ENCODE measurements at places on chromosomes 6 and 20. TPM values are rescaled to one million over a fixed set of nuclear protein-coding genes. Genes with fewer than 3 reads are reported as not detected.

GRCh38 chr6:10425176-10425974, 10.5 kb upstream of the TFAP2A start:
- DNase-seq, result no peak

- DNase-seq, result peak; percentile 80
Measured at GRCh38 chr20:50292591-50293283, 102.1 kb downstream of the CEBPB start.

- peak; percentile 90 for DNase-seq
Measured at GRCh38 chr6:85464722-85465150, 14.9 kb downstream of the NT5E start.

- DNase-seq, result peak; percentile 71
Measured at GRCh38 chr6:84522135-84522549, 242.3 kb downstream of the TBX18 start.

DNA sequence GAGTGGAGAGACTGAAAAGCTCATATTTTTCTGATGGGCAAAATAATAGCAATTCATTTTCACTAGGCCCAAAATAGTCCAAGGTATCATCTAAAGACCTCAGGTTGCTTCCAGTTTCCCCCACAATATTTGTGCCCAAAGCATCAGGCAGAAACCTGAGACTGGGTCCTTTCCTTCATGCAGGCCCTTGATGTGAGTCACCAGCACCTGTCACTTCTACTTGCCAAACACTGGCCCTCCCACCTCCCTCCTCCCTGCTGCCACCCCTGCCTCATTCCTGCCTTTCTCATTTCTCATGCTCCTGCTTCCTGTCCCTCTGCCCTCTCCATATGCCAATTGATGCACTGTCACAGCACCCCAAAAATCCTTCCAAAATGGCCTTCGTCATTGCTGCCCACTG, 230.4 kb upstream of the CST7 start:
- no peak for DNase-seq

DNA sequence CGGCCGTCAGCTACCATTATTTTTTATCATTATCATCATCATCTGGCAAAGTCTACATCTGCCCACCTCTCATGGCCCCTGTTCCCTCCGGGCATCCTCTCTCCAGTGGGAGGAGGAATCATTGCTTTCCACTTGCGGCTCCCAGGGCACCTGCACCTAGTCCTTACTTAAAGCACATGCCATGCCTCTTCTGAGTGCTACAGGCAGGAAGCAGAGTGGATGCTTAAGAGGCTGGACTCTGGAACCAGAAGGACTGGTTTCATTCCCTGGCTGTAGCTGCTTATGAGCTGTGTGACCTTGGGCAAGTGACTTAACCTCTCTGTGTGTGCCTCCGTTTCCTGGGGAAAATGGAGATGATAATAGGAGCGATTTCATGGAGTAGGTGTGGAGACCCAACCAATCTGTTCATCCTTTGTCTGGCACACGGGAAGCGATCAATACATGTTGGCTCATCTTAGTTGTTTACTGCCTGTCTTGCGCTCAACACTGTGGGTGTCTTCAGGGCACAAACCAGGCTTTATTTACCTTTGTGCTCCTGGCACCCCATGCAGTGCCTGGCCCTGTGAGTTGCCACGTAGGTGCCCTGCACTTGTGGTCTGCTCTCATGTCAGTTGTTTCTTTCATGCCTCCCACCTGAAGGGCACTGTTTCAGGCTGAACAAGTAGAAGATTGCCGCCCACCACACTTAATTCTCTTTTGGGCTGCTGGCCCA, 317.0 kb upstream of the SULF2 start:
- no peak for DNase-seq

GRCh38 chr6:7899889-7900213, 10.7 kb downstream of the TXNDC5 start:
- no peak for DNase-seq

GRCh38 chr6:157456524-157456829, 75.5 kb downstream of the ZDHHC14 start:
- DNase-seq, result no peak

GRCh38 chr6:121055572-121056163, 278.6 kb downstream of the TBC1D32 start:
- DNase-seq, result peak; percentile 58

GRCh38 chr20:57584768-57585461, 24.0 kb downstream of the PCK1 start:
- no peak for DNase-seq

- no peak for DNase-seq
Measured at GRCh38 chr20:56865055-56865454, 235.9 kb downstream of the TFAP2C start.

GRCh38 chr6:167848783-167849182, 22.1 kb downstream of the AFDN start:
- DNase-seq, result no peak

DNA sequence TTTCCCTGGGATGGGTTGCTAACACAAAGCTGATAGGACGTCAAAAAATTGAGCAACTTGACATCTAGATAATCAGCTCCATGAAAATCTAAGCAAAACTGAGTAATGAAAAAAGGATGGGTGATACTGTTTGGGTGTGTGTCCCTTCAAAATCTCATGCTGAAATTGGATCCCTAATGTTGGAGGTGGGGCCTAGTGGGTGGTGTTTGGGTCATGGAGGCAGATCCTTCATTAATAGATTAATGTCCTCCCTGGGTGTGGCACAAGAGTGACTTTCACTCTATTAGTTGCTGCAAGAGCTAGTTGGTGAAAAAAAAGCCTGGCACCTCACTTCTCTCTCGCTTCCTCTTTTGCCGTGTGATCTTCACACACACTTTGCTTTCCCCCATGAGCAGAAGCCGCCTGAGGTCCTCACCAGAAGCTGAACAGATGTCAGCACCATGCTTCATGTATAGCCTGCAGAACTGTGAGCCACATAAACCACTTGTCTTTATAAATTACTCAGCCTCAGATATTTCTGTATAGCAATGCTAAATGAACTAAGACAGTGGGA, 160.9 kb downstream of the FRK start:
- no peak for DNase-seq

GRCh38 chr6:15048367-15048766, 197.5 kb upstream of the JARID2 start:
- no peak for DNase-seq

DNA sequence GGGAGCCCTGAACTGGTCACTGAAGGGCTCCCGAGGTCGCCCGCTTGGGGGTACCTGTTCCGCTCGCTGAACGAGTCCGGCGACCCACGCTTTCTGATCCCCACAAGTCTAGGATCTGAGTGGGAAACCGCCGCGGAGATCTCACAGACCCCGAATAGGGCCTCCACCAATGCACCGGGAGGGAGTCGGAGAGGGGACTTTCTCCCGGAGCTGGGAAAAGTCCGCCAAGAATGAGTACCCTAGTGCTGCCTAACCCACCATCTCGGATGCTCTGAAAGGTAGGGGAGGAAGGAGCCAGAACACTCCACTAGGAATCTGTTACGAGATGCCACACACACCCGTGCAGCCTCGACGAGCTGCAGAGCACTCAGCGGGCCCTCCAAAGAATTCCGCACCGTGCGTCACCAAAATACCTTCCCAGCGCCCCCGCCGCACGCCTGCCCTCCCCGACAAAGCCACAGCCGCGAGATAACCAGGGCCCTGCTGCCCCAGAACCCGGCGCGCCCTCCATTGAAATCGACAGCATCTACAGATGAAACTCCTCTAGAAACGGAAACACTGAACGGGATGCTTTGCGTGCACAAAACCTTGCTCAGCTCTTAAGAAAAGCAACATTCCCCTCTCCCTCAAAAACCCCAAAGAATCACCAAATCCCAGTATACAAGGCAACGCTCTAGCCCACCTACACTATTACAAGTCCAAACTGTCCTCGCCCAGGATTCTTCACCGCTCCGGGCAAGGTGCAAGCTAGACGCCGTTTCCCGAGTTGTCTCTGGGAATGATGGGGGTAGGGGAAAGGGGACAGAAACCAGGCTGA, 686 bp downstream of the COL12A1 start:
- DNase-seq, result peak; percentile 46

DNA sequence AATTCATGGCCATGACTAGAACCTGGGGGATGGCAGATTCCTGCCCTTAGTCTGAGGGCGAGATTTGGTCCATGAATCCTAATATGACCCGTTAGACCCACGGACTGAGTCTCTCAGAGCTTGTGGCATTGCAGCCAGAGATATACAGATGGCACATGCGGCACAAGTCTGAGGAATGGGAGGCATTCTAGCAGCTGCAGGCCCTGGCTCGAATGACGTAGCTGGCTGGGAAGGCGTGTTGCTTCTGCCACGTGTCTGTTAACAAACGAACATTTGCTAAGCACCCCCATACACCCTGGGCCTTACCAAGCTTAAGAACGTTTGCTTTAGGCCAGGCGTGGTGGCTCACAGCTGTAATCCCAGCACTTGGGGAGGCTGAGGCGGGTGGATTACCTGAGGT, 68.0 kb downstream of the CD164 start:
- no peak for DNase-seq

- DNase-seq, result no peak
Measured at GRCh38 chr6:47371139-47371869, 61.6 kb upstream of the TNFRSF21 start.

DNA sequence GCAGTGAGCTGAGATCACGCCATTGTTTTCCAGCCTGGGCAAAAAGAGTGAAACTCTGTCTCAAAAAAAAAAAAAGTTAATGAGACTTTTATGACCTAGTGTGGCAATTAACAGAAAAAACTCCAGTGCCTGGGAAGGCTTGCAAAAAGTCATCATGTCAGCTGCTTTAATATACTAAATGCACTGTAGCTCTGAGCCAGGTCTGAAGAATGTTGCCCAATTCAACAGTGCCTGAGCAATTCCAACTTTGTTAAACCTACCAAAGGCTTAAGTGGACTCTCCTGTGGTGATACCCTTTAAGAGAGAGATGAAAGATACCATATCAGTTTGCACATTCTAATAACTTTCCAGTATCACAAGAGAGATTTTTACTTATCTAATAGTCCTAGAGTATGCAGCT, 6.5 kb upstream of the ROS1 start:
- no peak for DNase-seq

DNA sequence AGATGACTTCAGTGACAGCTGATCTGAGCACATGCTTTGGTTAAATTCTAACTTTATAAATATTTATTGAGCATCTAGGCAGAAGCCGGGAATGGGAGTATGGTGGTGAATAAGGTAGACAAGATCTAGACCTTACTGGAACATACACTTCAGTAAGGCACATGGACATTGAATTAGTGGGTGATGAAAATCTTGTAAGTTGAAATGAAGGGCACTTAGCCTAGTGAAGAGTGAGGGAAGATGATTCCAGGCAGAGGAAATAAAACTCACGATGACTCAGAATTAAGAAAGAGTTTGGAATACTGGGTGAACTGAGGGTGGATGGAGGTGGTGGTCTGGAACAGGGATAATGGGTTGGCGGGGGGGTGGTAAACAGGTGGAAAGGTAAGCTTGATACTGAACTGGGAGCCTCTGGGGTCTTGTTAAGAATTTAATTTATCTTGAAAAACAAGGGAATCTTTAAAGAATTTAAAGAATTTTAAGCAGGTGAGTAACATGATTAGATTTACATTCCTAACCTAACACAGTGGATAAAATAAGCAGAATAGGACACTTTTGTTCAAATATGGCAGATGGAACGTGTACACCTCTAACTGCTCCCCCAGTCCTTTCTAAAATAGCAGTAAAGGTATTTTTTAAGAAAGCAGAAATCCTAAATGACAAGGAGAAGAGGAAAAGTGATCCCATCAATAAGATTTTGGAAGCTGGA, 75.2 kb upstream of the ARHGAP18 start:
- DNase-seq, result no peak

DNA sequence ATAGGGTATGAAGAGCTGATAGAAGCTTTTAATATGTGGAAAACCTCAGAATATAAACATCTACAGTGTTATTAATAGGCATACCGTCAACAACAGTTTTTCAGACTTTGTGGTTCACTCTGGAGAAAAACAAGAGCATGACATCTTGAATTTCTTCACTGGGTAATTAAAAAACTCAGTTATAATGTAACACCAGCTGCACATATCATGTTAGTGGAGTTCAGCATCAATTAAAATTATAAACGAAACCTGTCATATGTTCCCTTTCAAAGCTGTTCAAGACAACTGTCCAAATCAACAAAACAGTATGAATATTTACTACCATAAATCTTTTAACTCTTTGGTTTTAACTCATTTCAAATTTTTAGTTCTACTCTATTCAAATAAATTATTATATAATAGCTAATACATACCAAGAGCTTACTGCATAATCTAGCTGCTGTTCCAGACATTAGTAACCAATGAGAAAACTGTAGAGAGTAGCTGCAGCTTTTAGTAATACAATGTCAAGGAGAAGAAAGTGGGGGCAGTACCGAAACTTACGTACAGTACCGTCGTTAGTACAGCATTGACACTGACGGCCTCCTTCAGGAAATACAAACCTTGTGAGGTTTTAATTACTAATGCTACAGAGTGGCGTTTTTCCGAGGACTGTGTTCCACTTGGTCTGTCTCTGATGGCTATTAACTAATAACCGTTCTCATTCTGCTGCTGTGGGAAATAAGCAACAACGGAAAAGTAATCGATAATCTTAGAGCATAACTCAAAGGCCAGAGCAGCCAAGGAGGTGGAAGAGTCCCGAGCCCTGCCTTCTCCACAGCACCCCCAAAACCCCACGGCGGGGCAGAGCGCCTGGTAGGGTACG, 532 bp upstream of the PM20D2 start:
- DNase-seq, result peak; percentile 45

DNA sequence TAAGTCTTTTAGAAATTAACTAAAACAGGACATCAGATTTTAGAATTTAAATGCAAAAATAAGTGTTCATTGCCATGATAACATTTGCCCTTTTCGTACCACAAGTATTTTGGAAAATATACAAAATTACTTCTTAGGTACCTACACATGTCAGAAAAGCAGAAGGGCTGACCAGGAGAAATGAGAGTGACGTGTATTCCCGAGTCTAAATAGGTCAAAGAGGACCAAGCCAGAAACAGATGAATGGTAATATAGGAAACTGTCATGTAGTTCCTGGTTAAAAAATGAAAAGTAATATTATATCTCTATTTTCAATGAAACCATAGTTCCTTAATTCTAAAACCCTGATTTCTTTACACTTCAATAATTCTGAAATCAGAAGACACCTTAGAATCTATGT, 126.2 kb downstream of the IPCEF1 start:
- no peak for DNase-seq

- no peak for DNase-seq
Measured at GRCh38 chr6:166453651-166454050, 70.9 kb upstream of the MPC1 start.

DNA sequence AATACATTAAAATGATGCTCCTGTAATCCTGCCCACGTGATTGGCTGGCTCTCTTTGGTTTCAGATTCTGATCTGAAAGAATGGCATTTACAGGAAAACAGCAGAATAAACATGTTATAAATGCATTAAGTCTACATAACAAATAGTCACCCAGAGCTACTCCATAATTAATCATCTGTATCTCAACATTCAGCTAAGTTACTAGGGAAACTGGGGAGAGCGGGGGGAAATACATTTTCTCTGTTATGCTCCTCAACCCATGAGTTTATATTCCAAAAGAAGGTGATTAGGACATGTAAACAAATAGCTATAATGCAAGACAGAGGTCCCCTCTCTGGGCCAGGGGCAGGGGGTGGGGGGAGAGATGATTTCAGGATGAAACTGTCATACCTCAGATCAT, 58.5 kb downstream of the MAP7 start:
- no peak for DNase-seq

- DNase-seq, result peak; percentile 36
Measured at GRCh38 chr20:36818861-36819260, 45.3 kb upstream of the DSN1 start.

Gene SYCP2
- 0.35 TPM for total RNA-seq

Gene DPPA5
- total RNA-seq, result not detected

All from endothelial cell of umbilical vein (primary cell).